ENCODE measurements at places on chromosomes 12 and 14. TPM values are rescaled to one million over a fixed set of nuclear protein-coding genes. Genes with fewer than 3 reads are reported as not detected.

DNA sequence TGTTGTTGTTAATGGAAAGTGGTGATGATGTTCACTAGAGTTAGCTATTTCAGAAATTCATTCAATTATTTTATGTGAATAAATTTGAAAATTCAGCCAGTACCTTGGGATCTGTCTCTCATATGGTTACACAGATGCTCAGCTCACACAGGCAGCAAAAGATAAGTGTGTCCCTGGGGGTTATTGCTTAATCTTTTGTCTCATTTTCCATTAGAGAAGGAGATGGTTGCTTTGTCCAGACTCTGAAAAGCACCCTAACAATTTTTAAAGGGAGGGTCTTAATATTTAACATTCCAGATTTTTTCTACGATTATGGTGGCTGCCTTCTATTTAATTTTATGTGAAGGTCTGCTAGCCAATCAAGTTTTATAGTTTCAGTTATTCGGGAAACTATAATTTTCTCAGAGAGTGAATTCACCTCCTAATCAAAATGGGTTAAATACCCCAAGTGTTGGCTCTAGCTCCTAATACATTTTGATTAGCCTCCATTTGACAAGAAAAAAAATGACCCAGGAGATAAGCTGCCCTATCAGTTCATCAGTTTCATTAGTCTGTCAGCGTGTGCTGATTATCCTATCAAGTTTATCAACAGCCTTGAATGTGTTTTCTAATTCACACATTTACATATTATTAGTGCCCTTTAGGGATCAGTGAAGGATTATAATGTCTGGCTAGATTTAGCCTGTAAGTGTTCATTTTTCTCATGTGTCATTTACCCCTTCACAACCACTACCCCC lies 282.1 kb downstream of the TMTC2 start:
- H3K27me3 ChIP-seq, result no peaks in the 10 kb centered on the region
- no peak overlapping the region for H3K4me3 ChIP-seq
- no peak overlapping the region for H3K27ac ChIP-seq

DNA sequence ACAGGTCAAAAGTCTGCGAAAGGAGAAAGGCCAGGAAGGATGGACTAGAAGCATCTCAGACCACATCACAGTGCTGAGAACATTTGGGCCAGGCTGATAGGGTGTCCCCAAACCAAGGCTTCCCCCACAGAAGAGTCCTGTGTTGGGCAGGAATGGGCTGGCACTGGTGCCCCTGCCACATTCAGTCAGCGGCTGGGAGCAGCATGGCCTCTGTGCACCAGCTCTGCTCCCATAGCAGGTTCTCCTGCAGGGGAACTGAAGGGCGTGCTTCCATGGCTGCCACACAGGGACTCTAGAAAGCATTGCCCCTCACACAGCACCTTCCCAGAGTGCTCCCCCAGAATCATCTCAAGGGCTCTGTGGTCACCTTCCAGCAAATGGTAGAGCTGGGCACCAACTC lies 17.5 kb downstream of the EVL start:
- peaks cover 44% of the 10 kb centered on the region for H3K4me1 ChIP-seq
- DNase-seq, result no peak
- H3K36me3 ChIP-seq, result peaks cover 34% of the 10 kb centered on the region
- H3K27ac ChIP-seq, result peak overlapping the region; percentile 97
- no peaks in the 10 kb centered on the region for H3K27me3 ChIP-seq

DNA sequence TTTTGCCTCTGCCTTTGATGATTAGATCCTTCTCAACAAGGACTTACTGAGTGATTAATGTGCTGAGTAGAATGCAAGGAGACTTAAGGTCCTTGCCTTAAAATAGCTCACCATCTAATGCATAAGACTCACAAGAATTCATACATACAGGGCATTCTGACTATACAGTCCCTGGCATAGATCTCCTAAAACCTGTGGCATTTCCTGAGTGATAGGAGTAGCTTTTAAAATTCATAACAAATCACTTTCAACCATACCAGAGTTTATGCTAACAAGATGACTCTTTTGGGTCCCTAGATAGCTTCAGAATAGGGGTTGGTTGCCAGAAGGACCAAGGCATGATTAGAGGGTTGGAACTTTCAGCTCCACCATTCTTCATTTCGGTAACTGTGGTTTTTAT lies 48.8 kb downstream of the STXBP6 start:
- H3K36me3 ChIP-seq, result no peaks in the 10 kb centered on the region
- H3K4me3 ChIP-seq, result no peak overlapping the region
- DNase-seq, result no peak
- H3K4me1 ChIP-seq, result no peaks in the 10 kb centered on the region
- H3K27me3 ChIP-seq, result peaks cover 6% of the 10 kb centered on the region

- no peaks in the 10 kb centered on the region for H3K4me1 ChIP-seq
- DNase-seq, result no peak
- no peak overlapping the region for H3K27ac ChIP-seq
- no peak overlapping the region for H3K4me3 ChIP-seq
- peaks cover 11% of the 10 kb centered on the region for H3K36me3 ChIP-seq
- peaks cover 24% of the 10 kb centered on the region for H3K27me3 ChIP-seq
Observed at GRCh38 chr12:95396849-95397468, 77.0 kb upstream of the METAP2 start.

DNA sequence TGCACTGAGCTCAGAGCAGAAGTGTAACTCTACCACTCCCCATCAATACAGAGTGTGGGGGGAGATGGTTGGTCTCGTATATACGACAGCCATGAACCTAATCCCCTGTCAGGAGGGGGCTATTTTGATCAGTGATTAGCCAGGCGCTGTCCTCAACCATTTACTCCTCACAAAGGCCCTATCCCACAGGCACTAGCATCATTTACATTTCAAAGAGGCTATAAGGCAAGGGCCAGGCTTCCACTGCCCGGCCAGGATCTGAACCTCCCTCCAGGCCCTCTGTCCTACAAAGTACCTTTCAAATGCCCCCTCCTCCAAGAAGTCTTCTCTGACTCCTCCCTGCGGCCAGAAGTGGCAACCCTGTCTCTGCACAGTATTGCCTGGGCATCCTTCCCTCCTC lies 74.7 kb downstream of the ITPK1 start:
- DNase-seq, result no peak
- peak overlapping the region; percentile 90 for H3K27ac ChIP-seq

- H3K4me3 ChIP-seq, result no peak overlapping the region
- peaks cover 2% of the 10 kb centered on the region for H3K4me1 ChIP-seq
- H3K27me3 ChIP-seq, result peaks cover 4% of the 10 kb centered on the region
- H3K36me3 ChIP-seq, result no peaks in the 10 kb centered on the region
Observed at GRCh38 chr14:33332497-33332896, 393.8 kb downstream of the NPAS3 start.

The LGR5 gene
- total RNA-seq, result not detected

DNA sequence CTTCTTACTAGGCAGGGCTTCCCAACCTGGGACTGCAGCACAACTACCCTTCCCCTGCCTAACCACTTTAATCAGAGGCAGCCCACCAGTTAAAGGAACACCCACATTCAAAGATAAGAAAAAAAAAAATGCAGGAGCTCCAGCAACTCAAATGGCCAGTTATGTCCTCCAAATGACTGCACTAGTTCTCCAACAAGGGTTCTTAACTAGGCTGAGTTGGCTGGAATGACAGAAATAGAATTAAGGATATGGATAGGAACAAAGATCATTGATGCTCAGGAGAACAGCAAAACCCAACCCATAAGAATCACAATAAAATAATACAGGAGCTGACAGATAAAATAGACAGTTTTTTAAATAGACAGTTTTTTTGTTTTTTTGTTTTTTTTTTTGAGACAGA lies 154.2 kb downstream of the PLCZ1 start:
- H3K4me1 ChIP-seq, result no peaks in the 10 kb centered on the region
- no peak for DNase-seq
- H3K36me3 ChIP-seq, result no peaks in the 10 kb centered on the region
- no peak overlapping the region for H3K4me3 ChIP-seq
- no peak overlapping the region for H3K27ac ChIP-seq
- no peaks in the 10 kb centered on the region for H3K27me3 ChIP-seq

The SELPLG gene
- 157 TPM for total RNA-seq

DNA sequence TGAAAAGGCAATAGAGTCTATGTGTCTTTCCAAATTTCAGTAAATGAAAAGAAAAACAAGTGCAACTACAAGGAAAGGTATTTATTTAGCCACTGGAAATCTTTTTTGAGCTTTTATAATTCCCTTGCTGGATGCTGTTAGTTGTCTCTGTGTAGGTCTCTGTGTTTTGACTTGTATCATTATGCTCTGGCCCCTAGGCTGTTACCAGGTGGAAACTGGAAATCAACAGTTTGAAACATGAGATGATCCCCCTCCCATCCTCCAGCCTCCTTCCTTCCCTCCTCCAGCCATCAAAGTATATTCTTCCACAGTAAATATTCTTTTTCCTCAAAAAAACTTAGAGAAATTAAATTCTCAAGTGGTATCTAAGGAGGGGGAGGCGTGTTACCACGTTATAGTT lies 934 bp upstream of the DCN start:
- no peak overlapping the region for H3K4me3 ChIP-seq
- no peaks in the 10 kb centered on the region for H3K4me1 ChIP-seq
- H3K36me3 ChIP-seq, result no peaks in the 10 kb centered on the region
- H3K27ac ChIP-seq, result no peak overlapping the region
- no peaks in the 10 kb centered on the region for H3K27me3 ChIP-seq

All from naive thymus-derived CD8-positive, alpha-beta T cell (primary cell).